CD4-positive, alpha-beta memory T cell (primary cell): ENCODE measurements at places on chromosomes 13 and 19. TPM values are rescaled to one million over a fixed set of nuclear protein-coding genes. Genes with fewer than 3 reads are reported as not detected.

- DNase-seq, result no peak
- peaks cover 5% of the 10 kb centered on the region for H3K4me1 ChIP-seq
- no peak overlapping the region for H3K27ac ChIP-seq
Observed at GRCh38 chr13:27352698-27353097, 71.7 kb upstream of the GTF3A start.

The ATP12A gene
- not detected for polyA plus RNA-seq

The ENOX1 gene
- polyA plus RNA-seq, result not detected

The TSSK6 gene
- 1.1 TPM for polyA plus RNA-seq

- H3K4me3 ChIP-seq, result no peak overlapping the region
- H3K4me1 ChIP-seq, result no peaks in the 10 kb centered on the region
- peaks cover 17% of the 10 kb centered on the region for H3K36me3 ChIP-seq
- no peaks in the 10 kb centered on the region for H3K27me3 ChIP-seq
- DNase-seq, result no peak
- no peak overlapping the region for H3K27ac ChIP-seq
Observed at GRCh38 chr13:45496942-45497341, 32.2 kb downstream of the COG3 start.

GRCh38 chr19:17577457-17578097 is 22.1 kb downstream of the COLGALT1 start:
- H3K27me3 ChIP-seq, result no peaks in the 10 kb centered on the region
- H3K4me1 ChIP-seq, result no peaks in the 10 kb centered on the region
- no peak for DNase-seq
- peaks cover 43% of the 10 kb centered on the region for H3K36me3 ChIP-seq

The CGB5 gene
- not detected for polyA plus RNA-seq

GRCh38 chr19:35459414-35460082 is 11.5 kb downstream of the FFAR2 start:
- no peaks in the 10 kb centered on the region for H3K36me3 ChIP-seq
- no peaks in the 10 kb centered on the region for H3K27me3 ChIP-seq
- H3K4me3 ChIP-seq, result no peak overlapping the region

- DNase-seq, result no peak
- no peaks in the 10 kb centered on the region for H3K4me1 ChIP-seq
- no peak overlapping the region for H3K27ac ChIP-seq
- H3K27me3 ChIP-seq, result no peaks in the 10 kb centered on the region
- no peak overlapping the region for H3K4me3 ChIP-seq
- H3K36me3 ChIP-seq, result no peaks in the 10 kb centered on the region
Observed at GRCh38 chr13:44843403-44843802, 145.9 kb downstream of the NUFIP1 start.

The B3GNT3 gene
- 0.34 TPM for polyA plus RNA-seq

DNA sequence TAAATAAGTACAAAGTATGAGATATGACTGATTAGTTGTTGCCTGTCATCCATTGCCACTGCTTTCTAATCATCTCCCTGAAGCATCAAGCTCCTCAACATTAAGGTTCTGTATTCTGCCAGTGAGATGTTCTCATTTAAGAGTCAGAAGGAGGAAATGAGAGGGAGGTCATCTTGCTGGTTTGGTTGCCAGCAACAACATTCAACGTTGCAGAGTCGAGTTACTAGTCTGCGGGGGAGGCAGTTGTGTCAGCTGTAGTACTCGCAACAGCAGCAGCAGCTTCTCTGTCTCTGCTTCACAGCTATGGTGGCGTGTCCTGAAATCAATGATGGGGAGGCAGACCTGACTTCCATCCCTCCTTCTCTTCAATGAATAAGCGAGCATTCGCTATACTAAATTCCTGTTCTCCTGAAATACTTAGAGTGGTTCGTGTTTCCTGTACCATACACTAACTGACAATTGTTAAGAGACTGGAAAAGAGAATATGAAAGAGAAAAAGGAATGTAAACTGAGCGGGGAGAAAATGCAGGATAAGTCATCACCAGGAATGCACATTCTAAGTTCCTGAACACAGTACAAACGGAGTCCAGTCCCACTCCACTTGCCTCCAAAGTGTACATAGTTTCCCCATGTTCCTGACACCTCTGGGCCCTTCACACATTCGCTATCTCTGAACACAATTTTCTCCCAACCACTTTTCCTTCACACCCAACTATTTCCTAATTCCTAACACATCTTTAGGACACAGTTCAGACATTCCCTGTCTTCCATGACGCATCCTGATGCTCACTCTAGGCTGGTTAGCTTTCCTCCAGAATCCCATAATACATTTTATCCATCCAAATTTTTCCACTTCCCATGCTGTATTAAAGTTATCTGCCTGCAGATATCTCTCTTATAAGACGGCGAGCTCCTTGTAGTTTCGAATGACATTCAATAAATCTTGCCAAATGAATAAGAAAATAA is 263.0 kb downstream of the KLF12 start:
- no peaks in the 10 kb centered on the region for H3K36me3 ChIP-seq
- H3K4me1 ChIP-seq, result peaks cover 42% of the 10 kb centered on the region

DNA sequence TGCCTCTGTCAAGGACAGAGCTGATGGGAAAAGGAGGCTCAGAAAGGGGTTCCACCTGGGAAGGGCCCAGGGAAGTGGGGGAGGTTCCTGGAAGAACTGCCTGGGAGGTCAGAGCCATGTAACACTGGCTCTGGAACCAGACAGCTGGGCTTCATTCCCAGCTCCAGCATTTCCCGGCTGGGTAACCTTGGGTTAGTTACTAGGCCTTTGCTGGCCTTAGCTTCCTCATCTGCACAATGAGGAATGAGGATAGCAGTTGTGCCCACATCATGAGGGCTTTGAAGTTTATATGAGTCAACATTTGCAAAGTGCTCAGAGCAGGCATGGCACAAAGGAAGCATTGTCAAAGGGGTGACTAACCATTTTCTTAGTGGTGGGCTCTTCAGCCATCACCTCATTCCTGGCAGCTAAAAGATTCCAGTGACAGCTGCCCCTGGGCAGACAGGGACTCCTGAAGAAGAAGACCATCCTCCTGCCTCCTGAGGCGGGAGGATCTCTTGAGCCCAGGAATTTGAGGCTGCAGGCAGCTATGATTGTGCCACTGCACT is 1.7 kb upstream of the DNAJB1 start:
- DNase-seq, result no peak
- no peaks in the 10 kb centered on the region for H3K27me3 ChIP-seq
- peak overlapping the region; percentile 5 for H3K4me3 ChIP-seq
- H3K36me3 ChIP-seq, result peaks cover 17% of the 10 kb centered on the region
- peak overlapping the region; percentile 81 for H3K27ac ChIP-seq
- peaks cover 80% of the 10 kb centered on the region for H3K4me1 ChIP-seq

The CCL25 gene
- polyA plus RNA-seq, result not detected

The DIAPH3 gene
- not detected for polyA plus RNA-seq

- no peaks in the 10 kb centered on the region for H3K27me3 ChIP-seq
- no peak overlapping the region for H3K27ac ChIP-seq
- no peak for DNase-seq
- H3K4me1 ChIP-seq, result no peaks in the 10 kb centered on the region
- no peak overlapping the region for H3K4me3 ChIP-seq
- no peaks in the 10 kb centered on the region for H3K36me3 ChIP-seq
Observed at GRCh38 chr13:50576156-50576555, 267.3 kb downstream of the DLEU7 start.

The FIZ1 gene
- polyA plus RNA-seq, result 0.99 TPM

DNA sequence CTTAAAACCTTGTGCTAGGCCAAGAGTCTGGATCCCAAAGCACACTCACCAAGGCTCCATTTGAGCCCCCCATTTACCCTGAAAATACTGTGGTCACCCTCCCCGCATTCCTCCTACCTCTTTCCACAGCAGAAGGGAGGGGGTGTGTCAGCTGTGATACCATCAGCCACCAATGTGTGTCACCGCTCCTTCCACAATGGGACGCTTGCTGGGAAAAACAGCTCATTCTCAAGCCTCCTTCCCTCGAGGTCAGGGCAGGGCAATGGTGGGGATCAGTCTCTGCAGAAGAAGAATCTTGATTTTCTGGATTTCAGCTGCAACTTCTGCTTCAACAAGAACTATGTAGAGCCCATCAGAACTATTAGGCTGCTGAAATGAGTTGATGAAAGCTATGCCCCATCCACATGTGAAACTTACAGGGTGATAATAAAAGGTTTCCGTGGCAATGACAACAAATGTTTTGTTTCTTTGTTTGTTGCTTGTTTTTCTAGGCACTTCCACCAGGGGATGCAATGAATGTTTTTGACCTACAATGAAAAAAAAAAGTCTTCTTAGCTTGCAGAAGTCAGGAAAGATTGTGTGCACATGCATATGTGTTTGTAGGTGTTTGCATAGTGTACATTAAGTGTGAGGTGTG is 26.4 kb upstream of the ZNF507 start:
- no peaks in the 10 kb centered on the region for H3K36me3 ChIP-seq
- DNase-seq, result no peak
- no peaks in the 10 kb centered on the region for H3K4me1 ChIP-seq

- H3K27ac ChIP-seq, result no peak overlapping the region
- no peaks in the 10 kb centered on the region for H3K27me3 ChIP-seq
- peaks cover 28% of the 10 kb centered on the region for H3K4me1 ChIP-seq
- no peak for DNase-seq
- peaks cover 28% of the 10 kb centered on the region for H3K36me3 ChIP-seq
Observed at GRCh38 chr13:30639671-30640070, 22.0 kb downstream of the USPL1 start.

- no peak for DNase-seq
- no peak overlapping the region for H3K4me3 ChIP-seq
- H3K4me1 ChIP-seq, result no peaks in the 10 kb centered on the region
- H3K27ac ChIP-seq, result no peak overlapping the region
Observed at GRCh38 chr13:25633093-25633492, 261.3 kb downstream of the ATP8A2 start.

The GGACT gene
- 7.7 TPM for polyA plus RNA-seq

The ZSCAN4 gene
- not detected for polyA plus RNA-seq

GRCh38 chr13:34307607-34308006 is 489.7 kb downstream of the RFC3 start:
- no peak overlapping the region for H3K4me3 ChIP-seq
- no peaks in the 10 kb centered on the region for H3K36me3 ChIP-seq
- DNase-seq, result no peak
- no peak overlapping the region for H3K27ac ChIP-seq

DNA sequence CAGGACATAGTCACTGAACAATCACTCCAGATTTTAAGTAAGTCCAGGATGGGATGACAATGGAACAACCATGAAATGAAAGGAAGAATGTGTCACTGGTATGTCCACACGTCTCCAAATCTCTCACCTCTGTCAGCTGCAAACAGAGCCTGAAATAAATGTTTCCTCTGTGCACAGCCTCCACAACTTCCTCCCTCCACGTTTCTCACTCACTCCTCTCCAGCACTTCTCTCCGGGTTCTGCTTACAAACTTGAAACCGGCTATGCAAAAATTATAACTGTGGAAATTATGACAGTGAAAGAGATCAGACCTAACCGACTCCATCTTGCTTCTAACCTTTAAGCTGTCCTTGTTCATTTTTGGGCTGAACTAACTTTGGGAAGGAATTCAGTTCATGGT is 35.0 kb upstream of the ALOX5AP start:
- no peak overlapping the region for H3K27ac ChIP-seq
- no peaks in the 10 kb centered on the region for H3K27me3 ChIP-seq
- peaks cover 8% of the 10 kb centered on the region for H3K4me1 ChIP-seq
- H3K4me3 ChIP-seq, result no peak overlapping the region
- DNase-seq, result no peak
- no peaks in the 10 kb centered on the region for H3K36me3 ChIP-seq

The SCEL gene
- polyA plus RNA-seq, result not detected

- no peak overlapping the region for H3K27ac ChIP-seq
- no peaks in the 10 kb centered on the region for H3K36me3 ChIP-seq
- H3K4me1 ChIP-seq, result peaks cover 26% of the 10 kb centered on the region
- H3K4me3 ChIP-seq, result no peak overlapping the region
Observed at GRCh38 chr19:45999653-46000121, 4.4 kb downstream of the CCDC61 start.
